Activated T-cell treated with anti-CD3 and anti-CD28 coated beads for 4 hours (primary cell): ENCODE measurements at places on chromosomes 3 and 15.

DNA sequence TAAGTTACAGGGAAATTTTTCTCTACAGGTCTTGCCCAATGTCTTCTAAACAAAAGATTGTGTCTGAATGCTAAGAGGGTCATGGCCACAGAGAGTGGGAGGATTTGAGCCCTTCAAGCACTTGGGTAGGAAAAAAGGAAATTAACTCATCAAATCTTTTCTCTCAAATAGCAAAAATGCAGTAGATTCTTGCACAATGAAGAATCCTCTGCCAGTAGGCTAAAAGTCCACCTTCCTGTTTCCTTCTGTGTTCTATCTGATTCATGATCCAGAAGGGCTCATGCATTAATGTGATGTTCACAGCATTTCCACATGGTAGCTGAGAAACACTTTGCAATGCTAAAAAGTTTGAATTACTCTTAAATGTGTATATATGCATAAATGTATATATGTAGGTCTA is 177.1 kb downstream of the CD47 start:
- no peak for DNase-seq

DNA sequence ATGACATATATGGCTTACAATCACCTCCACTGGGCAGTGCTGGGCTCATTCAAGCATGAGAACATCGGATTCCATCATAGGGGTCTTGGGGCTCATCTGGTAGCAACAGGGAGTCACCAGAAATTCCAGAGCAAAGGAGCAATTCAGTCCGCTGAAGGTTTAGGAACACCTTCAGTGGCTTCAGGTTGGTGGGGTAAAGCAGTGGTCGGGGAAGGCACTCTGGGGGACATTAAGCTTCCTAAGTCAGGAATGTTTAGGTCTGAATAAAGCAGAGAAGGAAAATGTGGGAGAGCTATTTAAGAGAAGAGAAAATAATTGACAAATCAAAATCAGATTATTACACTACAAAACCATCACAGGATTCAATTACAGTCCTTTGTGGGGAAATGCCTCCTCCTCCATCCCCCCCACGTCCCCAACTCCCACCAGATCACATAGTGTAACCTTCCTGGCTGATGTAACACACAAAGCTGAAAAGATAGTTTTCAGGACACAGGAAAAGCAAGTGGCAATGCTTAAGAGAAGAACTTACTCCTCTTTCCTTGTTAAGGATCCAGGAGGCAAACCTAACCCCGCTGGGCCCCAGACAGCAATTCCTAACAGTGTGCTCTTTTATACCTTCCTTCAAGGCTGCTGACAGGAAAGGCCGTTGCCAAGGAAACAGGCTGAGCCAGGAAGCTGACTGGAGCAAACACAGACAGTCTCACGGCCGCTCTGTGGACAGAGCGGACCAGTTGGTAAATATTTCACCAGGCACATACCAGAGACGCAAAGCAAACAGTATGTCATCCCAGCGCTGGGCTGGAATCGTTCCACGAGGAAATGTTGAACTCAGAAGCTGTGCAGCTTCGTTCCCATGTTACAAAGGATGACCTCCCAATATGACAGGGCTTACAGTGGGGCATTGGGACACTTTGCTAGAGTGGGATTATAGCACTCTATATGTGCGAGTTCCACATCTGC is 57.5 kb upstream of the LMCD1 start:
- no peak for DNase-seq

DNA sequence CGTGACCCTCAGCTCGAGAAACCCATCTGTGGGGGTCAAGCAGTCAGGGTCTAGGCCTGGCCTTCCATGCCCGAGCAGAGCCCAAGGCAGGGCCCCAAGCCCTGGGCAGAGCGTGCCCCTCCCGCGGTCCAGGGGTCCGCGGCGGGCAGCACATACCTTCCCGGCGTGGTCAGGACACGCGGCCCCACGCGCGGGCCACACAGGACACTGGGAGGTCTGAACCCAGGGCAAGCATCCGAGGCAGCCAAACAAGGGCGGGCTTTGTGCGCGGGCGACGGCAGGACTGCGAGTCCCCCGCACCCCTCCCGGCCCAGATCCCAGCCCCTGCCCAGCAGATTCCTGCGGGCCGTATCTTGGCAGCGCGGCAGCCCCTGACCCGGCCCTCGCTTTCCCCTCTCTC is 61.6 kb upstream of the ACAN start:
- DNase-seq, result no peak

DNA sequence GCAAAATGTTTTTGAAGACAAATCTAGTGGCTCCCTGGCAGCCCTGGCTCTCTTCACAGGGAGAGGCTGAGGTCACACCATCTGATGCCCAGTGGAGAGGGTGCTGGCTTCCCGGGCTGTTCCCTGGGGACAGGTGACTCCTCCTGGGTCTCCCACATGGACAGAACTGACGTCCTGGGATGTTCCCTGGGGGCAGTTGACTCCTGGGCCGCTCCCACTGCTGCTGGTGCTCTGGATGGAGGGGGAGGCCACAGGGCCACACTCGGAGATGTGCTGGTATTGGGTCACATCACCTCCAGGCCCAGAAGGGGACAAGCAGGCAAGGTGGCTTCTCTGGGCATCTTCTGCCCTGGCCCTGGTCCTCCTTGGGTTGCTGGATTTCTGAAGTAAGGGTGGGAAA is 27.8 kb upstream of the ACAD9 start:
- no peak for DNase-seq

GRCh38 chr3:155350571-155350970 is 57.1 kb upstream of the STRIT1 start:
- DNase-seq, result no peak

GRCh38 chr3:123723070-123723469 is 138.2 kb upstream of the HACD2 start:
- no peak for DNase-seq

- DNase-seq, result no peak
These were observed 109.4 kb upstream of the FGF7 start for GRCh38 chr15:49313650-49314049.

DNA sequence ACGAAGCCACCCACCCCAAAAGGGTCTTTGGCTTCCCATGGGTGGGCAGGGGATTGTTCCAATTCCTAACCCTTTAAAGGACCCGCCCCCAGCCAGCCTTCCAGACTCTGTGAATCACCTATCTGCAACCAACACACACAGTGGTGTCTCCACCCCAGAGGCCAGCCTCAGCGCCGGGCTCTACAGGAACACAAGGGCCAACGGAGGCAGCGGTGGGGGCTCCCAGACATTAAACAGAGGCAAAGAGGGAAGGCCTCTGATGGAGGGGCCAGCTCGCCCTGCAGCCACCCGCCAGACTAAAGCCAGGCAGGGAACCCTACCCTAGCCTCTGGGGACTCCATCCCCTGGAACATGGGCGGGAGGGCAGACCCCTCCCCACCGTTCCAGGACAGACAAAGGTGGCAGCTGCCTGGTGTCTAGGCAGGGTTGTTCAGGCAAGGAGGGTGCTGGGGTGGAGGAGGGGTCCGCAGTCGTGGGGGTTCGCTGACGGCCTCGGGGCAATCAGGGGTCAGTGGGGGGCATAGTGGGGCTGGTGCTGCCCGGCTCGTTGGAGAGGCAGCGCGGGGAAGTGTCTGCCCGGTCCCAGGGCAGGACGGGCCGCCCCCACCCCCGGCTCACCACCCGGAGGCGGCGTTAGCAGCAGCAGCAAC is 448 bp downstream of the SHISA5 start:
- DNase-seq, result no peak

GRCh38 chr3:170418422-170419398 is at the start of gene CLDN11:
TSS of gene CLDN11 (plus strand) at chr3:170418868. CDS start at chr3:170419067, 199 bp downstream.
- DNase-seq, result no peak

- DNase-seq, result no peak
These were observed 78.0 kb upstream of the POU1F1 start for GRCh38 chr3:87354398-87354797.

DNA sequence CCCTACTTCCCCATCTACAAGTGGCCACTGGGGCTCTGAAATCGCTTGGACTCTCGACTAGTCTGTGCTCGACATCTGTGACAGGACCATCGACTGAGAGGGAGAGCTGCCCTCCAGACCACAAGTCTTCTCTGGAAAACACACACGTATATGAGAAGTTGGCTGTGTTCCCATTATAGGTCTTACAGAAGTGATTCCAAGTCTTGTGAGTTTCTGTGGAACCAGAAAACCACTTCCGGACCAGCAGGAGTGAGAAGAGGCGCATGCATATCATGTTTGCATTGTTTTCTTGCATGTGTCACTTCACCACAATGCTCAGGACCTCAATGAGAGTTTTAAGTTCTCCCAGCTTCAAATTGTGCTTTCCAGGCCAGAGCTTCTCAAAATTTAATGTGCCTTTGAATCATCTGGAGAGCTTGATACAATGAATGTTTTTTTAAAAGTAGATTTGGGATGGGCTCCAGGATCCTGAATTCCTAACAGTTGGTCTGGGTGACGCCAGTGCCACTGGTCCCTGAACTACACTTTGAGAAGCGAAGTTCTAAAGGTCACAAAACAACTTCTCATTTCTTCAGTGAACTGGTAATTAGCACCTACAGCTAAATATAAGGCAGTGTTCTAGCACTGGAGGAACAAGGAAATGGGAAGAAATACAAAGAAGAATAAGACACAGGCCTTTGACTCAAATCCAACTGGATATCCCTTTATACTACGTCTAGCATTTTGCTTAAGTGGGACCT is 15.7 kb downstream of the LIPC start:
- DNase-seq, result no peak

- no peak for DNase-seq
These were observed 23.3 kb upstream of the MYO5C start for GRCh38 chr15:52318729-52319500.

DNA sequence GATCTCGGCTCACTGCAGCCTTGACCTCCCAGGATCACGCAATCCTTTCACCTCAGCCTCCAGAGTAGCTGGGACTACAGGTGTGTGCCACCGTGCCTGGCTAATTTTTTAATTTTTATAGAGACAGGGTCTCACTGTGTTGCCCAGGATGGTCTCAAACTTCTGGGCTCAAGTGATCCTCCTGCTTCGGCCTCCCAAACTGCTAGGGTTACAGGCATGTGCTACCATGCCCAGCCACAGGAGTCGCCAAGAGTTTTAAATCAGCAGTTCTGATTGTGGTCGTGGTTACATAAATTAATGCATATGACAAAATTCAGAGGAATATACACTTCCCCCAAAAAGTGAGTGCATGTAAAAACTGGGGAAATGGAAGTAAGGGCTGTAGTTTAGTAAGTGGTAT is 32.9 kb downstream of the MEGF11 start:
- DNase-seq, result no peak

DNA sequence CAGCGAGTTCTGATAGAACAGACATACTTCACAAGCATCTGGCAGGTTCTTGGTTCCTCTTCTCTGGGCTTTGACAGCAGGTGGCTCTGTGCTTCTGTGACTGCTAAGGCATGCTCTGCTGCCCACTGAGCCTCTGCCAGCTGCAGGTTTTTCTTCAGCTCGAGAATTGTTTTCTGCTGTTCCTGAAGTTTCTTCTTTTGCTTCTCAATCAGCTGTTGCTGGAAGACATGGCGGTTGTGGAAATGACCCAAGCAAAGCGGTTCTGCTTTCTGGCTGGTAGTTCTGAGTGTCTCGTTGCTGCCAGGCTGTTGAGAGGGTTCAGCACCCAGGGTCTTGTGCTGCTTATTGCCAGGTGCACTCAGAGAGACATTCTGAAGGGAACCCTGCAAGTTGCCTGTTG is 50.8 kb downstream of the CCDC191 start:
- no peak for DNase-seq

- DNase-seq, result no peak
These were observed 28.9 kb downstream of the PDE8A start for GRCh38 chr15:85010386-85011159.

- DNase-seq, result no peak
These were observed 3.2 kb downstream of the EFCAB12 start for GRCh38 chr3:129425213-129425612.
